ENCODE measurements at places on chromosomes 3 and 15.

- DNase-seq, result no peak
Measured at GRCh38 chr3:150179330-150179729, 208.6 kb upstream of the PFN2 start.

GRCh38 chr15:94744080-94744793 lies 512.9 kb downstream of the MCTP2 start:
- DNase-seq, result no peak

DNA sequence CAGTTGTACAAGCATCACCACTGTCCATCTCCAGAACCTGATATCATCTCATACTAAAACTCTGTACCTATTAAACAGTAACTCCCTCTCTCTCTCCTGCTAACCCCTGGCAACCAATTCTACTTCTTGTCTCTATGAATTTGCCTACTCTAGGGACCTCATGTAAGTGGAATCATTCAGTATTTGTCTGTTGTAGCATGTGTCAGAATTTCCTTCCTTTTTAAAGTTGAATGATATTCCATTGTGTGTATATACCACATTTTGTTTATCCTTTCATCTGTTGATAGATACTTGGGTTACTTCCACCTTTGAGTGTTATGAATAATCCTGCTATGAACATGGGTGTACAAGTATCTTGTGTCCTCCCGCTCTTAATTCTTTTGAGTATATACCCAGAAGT lies 16.6 kb downstream of the ZNF592 start:
- no peak for DNase-seq

- DNase-seq, result no peak
Measured at GRCh38 chr15:58522391-58522790, 90.6 kb downstream of the LIPC start.

DNA sequence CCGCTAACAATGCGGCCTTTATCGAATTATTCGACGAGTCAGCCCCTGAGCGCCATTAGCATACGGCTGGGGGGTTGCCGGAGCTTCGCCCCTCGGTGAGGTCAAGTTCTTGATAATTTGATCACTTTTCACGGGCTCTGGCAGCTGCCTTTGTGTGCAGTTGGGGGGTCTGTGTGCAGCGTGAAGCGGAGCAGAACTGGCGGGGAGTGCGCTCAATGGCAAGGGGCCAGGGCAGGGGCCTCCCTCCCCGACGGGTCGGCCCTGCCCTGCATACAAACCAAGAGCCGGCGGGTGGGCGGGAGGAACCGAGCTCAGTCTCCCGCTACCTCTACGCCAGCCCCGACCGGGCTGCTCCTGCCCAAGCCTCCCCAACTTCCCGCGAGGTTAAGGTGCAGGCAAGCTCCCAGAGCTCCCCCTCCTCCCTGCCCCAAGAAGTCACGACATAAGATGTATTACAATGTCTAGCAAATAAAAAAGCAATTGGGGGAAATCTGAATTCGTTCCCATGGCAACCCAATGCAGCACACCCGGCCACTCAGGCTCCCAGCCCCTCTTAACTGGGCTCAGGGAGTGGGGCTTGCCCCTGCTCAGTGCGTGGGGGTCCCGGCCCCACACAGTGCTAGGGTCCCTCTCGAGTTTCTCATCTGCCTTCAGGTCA lies 34.1 kb upstream of the POLG start:
- DNase-seq, result no peak

DNA sequence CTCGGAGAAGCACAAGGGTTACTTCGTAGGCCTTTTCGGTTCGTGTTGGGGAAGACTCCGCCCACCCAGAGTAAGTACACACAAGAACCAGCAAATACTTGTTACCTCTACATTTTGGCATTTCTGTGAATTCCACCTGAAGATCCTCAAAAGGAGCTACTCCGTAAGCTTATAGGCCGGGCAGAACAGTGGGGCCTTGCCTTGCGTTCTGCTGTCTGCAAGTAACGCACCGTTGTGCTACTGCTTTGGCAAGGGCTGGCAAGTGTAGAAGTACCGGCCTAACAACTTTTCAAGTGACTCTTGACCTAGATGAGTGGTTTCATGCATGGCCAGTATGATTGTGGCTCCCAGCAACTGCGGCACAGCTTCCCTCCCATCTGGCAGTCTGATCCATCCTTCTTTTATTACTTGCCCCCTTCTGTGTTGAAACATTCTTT lies 6.4 kb upstream of the DNAAF4 start:
- DNase-seq, result no peak

- no peak for DNase-seq
Measured at GRCh38 chr15:63611177-63611576, 14.0 kb downstream of the FBXL22 start.

DNA sequence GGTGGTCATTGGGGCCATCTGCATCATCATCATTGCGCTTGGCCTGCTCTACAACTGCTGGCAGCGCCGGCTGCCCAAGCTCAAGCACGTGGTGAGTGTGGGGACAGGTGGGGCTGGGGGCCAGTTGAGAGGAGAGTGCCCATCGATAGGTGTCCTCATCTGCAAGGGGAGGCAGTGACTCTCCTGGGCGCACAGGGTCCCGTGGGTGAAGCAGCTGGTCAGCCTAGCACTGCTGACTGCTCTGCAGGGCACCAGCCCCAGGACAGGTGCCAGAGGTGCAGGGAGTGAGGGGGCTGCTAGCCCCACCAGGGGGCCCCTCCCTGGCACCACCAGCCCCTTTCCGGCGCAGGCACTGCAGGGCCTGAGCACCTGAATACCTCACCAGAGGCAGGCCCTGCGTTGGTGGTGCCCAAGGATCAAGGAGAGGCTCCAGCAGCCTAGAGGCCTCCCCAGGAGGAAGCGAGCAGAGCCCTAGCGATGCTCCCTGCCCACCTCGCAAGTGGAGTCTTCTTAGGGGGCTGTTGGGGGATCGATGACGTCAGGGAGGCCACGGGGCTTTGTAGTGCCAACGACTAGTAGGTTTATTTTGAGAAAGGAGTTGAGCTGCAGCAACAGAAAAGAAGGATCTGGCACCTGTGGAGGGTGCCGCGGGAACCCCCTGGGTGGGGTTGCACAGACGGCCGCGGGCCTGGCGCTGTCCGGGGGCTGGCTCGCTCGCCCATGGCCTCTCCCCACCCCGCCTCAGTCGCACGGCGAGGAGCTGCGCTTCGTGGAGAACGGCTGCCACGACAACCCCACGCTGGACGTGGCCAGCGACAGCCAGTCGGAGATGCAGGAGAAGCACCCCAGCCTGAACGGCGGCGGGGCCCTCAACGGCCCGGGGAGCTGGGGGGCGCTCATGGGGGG lies 976 bp upstream of the ABTB1 start:
- DNase-seq, result peak; percentile 22

DNA sequence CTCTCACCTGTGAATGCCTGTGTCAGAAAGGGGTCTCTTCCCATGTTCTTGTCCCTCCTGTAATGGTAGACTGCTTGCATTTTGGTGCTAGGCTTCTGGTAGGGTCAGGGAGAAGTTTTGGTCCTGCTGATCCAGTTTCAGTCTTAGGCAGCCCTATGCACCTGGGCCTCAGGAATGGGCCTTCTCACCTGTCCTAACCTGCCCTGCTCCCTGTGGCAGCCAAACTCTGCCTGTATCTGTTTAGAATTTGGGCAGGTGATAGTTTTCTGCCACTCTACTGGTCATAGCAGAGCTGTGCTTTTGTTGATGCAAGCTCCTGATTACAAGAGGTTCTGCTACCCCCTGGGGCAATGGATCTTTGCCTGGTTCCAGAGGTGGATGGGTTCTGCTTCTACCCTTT lies 118.7 kb downstream of the PLCL2 start:
- no peak for DNase-seq

DNA sequence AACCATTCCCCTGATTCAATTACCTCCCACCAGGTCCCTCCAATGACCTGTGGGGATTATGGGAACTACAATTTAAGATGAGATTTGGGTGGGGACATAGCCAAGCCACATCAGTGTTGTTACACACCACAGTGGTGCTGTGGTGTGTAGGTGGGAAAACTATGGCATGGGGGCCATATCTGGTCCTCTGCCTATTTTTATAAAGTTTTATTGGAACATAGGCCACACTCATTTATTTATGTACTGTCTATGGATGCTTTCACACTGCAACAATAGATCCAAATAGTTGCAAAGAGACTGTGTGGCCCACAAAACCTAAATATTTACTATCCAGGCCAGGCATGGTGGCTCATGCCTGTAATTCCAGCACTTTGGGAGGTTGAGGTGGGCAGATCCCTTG lies 46.4 kb downstream of the FLNB start:
- no peak for DNase-seq

GRCh38 chr3:81744366-81744765 lies 17.1 kb downstream of the GBE1 start:
- DNase-seq, result peak; percentile 85

DNA sequence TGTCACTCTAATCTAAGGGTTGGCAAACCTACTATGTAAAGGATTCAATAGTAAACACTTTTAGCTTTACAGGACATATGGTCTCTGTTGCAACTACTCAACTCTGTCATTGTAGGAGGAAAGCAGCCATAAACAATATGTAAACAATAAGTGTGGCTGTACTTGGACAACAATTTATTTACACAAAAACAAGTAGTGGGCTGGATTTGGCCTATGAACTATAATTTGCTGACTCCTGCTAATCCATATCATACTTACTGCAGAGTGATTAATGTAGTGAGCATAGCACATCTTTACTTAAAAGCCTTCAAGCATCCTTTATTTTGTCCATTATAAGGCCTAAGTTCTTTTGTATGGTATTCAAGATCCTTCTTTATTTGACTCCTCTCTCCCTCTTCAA lies 441.9 kb downstream of the ZIC1 start:
- DNase-seq, result no peak

DNA sequence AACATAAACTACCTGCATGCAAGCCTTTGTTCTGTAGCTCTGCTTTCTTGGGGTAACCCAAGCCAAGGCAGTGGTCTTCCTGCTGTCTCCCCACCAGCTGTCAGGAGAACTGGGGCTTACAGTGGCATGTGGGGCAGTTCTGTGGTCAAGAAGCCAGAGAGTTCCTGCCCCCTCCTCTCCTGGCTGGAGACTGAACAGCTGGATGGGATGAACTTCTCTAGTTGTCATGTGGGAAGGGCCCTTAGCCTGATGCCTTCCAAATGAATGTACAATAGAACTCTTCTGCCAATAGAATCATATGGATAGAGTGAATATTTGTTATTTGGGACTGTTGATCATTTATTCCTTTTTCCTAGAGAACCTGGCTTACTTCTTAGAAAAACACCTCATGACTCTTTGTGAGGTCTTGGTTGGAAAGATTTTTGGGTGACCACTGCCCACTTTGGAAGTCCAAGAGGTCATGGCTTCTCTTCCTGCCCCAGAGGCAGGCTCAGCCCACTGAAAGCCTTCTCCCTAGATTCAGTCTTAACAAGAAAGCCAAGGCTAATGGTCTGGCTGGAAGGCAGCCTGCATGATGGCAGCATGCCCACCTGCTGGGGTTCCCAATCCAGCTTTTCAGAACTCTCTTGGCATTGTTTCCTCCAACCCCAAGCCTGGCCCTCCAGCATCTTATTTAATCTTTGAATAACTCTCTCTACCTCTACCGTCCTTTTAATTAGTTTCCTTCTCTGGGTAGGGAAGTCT lies 462.9 kb upstream of the PROK2 start:
- DNase-seq, result no peak

DNA sequence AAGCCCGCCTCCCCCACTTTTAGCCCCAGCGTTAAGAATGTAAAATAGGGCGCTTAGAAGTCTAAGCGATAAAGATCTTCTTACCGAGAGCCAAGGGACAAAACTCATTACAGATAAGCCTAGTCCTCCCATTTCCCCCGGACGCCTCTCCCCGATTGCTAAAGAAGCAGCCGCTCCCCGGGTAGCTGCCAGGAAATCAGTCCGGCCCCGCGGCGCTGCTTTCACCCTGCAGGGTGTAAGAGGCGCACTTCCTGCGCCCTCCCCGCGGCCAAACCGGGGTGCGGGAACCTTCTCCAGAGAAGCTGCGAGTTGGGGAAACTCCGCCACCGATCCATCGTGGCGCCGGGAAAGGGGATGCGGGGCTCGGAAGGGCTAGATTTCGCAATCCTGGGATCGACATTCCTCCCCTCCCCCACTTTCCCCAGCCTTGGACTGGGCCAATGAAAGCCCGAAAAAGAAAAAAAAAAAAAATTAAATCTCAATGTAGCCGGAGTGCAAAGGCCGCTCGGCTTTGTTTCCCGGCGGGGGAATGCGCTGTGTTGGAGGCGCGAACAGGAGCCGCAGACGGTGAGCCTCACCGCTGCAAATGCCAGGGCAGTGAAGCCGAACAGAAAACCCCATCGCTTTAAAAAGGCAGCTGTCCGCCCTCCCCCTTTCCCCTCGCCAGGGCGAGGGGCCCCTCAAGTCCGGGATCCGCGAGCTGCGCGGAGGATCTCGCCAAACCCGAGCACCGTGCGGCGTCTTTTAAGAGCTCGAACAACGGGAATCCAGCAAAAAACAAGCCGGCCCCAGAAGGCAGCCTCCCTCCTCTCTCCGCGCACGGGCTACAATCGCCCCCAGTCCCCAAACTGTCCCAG lies 626 bp upstream of the PTPRG start:
- DNase-seq, result peak; percentile 76

- DNase-seq, result no peak
Measured at GRCh38 chr3:76034649-76035048, 249.3 kb upstream of the ZNF717 start.

DNA sequence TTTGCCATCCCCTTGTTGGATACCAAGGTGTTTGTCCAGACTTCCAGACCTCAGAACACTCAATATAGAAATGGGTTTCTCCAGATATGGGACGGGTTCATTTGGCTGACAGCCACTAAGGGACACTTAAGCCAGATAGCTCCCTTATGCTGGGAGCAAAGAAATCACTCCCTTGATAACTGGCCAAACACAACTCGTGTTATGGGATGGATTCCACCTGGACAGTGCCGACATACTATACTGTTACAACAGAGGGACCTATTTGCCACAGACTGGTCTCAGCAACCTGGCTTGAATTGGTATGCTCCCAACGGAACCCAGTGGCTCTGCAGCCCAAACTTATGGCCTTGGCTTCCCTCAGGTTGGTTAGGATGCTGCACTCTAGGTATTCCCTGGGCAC lies 114.0 kb upstream of the PLCL2 start:
- DNase-seq, result no peak

DNA sequence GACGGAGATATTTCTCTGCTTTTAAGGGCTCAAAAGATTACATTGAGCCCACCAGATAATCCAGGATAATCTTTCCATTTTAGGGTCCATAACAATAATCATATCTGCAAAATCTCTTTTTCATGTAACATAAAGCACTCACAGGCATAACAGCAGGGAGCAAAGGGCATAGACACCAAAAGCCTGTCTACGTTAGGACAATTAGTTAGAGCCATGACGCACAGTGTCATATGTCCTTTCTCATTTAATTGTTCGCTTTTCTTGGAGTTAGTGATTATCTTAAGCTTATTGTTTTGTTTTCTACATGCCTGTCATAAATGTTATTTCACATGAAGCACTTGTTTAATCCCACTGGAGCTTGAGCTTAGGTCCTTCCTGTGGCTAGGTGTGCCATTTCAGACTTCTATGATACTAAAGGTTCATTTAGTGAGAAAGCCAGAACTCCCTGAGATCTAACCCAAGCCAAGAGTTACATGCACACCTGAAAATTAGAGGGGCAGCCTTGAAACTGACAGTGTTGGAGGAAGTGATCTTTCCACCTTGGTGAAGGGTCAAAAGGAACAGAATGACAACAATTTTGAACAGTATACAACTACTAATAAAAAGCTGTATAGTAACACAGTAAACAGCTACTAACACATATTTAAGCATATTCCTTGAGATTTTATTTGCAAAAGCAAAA lies 11.7 kb upstream of the HHATL start:
- no peak for DNase-seq

- DNase-seq, result no peak
Measured at GRCh38 chr3:185549651-185550111, 2.7 kb downstream of the LIPH start.
